ENCODE measurements at places on chromosomes 5 and 9. TPM values are rescaled to one million over a fixed set of nuclear protein-coding genes. Genes with fewer than 3 reads are reported as not detected.

Gene RETREG1
- 19.5 TPM for total RNA-seq

Gene MARCHF11
- not detected for total RNA-seq

Gene FOXD4L3
- total RNA-seq, result 0.21 TPM

Gene MED27
- total RNA-seq, result 9.8 TPM

Gene CARD19
- total RNA-seq, result 31.1 TPM

Gene ANKRD18A
- 6.7 TPM for total RNA-seq

Gene PALM2AKAP2
- 37.7 TPM for total RNA-seq

Gene PCDHGB1
- 8.4 TPM for total RNA-seq

Gene ITGA2
- 22.3 TPM for total RNA-seq

- no peaks in the 10 kb centered on the region for H3K4me1 ChIP-seq
- H3K4me3 ChIP-seq, result no peak overlapping the region
- no peak for DNase-seq
Measured at GRCh38 chr5:9020996-9021395, 524.9 kb downstream of the SEMA5A start.

- no peaks in the 10 kb centered on the region for H3K36me3 ChIP-seq
- DNase-seq, result no peak
- no peak overlapping the region for H3K27ac ChIP-seq
- H3K4me1 ChIP-seq, result peaks cover 32% of the 10 kb centered on the region
- H3K4me3 ChIP-seq, result no peak overlapping the region
- no peaks in the 10 kb centered on the region for H3K27me3 ChIP-seq
Measured at GRCh38 chr5:33282696-33283095, 158.1 kb upstream of the TARS1 start.

DNA sequence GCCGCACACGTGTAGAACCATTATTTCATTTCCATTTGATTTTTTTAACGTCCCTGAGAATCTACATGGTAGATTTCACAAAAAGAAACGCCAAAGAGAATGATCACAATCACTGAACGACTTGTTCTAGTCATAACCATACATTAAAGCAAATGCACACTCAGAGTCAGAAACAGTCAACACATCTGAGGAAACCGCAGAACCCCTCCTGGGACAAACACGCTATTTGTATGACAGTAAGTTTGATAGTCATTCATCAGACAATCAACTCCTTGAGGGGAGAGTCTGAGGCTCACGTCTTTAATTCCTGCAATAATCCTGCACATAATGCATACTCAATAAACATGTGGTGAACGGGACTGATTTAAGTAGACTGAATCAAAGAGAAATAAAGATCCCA, 129.2 kb downstream of the MED27 start:
- H3K4me3 ChIP-seq, result no peak overlapping the region
- no peak for DNase-seq
- no peak overlapping the region for H3K27ac ChIP-seq

DNA sequence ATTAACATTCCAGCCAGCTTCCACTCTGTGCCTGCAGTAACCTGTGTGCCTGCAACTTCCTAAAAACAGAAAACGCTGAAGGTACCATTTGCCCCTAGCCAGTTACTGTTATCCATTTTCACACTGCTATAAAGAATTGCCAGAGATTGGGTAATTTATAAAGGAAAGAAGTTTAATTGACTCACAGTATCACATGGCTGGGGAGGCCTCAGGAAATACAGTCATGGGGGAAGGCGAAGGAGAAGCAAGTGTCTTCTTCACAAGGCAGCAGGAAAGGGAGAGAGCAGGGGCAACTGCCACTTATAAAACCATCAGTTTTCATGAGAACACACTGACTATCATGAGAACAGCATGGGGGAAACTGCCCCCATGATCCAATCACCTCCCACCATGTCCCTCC, 31.2 kb downstream of the PTCD2 start:
- no peak overlapping the region for H3K4me3 ChIP-seq
- no peak for DNase-seq
- no peaks in the 10 kb centered on the region for H3K4me1 ChIP-seq
- H3K36me3 ChIP-seq, result peaks cover under 1% of the 10 kb centered on the region
- no peak overlapping the region for H3K27ac ChIP-seq

- no peaks in the 10 kb centered on the region for H3K36me3 ChIP-seq
- no peak for DNase-seq
- no peaks in the 10 kb centered on the region for H3K4me1 ChIP-seq
Measured at GRCh38 chr9:78695519-78695918, 398.6 kb downstream of the PSAT1 start.

DNA sequence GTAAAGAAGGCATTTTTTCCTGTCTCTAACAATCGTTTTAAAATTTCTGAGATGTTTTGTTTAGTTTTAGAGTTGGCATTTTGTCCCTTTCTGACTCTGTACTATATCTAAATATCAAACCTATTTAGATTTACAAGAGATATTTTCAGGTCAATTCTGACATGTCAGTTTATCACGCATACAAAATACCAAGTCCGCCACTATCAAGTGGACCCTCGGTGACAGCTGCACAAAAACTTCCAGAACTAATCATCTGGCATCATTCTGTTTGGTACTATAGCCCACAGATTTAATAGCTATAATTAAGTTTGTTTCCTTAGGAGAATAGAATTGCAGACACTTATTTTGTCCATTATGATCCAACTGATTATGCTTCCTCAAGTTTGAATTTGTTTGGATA, 1278.2 kb downstream of the CDH12 start:
- H3K4me1 ChIP-seq, result no peaks in the 10 kb centered on the region
- no peak for DNase-seq
- H3K36me3 ChIP-seq, result no peaks in the 10 kb centered on the region
- H3K27me3 ChIP-seq, result no peaks in the 10 kb centered on the region
- H3K4me3 ChIP-seq, result no peak overlapping the region

DNA sequence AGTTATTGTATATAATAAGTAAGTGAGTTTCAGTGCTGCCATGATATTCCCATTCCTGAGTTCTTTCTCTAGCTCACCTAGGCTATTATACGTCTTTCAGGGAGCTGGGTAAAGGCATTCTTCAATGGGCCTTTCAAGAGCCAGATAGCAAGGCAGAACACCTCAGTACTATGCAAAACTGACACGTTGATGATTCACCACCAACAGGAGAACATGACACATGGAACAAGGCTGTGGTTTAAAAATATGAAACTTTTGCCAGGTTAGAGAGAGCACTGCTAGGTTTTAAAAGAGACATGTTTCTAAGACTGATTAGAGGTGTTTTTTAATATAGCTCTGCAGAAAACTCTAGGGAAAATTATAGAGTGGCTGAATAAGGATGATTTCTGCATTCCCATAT, 95.9 kb downstream of the UGCG start:
- no peak overlapping the region for H3K4me3 ChIP-seq
- peaks cover 6% of the 10 kb centered on the region for H3K4me1 ChIP-seq
- no peak overlapping the region for H3K27ac ChIP-seq
- DNase-seq, result no peak
- no peaks in the 10 kb centered on the region for H3K36me3 ChIP-seq

- no peak overlapping the region for H3K4me3 ChIP-seq
- no peak for DNase-seq
- no peaks in the 10 kb centered on the region for H3K36me3 ChIP-seq
- H3K27me3 ChIP-seq, result no peaks in the 10 kb centered on the region
- H3K4me1 ChIP-seq, result no peaks in the 10 kb centered on the region
Measured at GRCh38 chr5:11525020-11525419, 379.2 kb downstream of the CTNND2 start.

DNA sequence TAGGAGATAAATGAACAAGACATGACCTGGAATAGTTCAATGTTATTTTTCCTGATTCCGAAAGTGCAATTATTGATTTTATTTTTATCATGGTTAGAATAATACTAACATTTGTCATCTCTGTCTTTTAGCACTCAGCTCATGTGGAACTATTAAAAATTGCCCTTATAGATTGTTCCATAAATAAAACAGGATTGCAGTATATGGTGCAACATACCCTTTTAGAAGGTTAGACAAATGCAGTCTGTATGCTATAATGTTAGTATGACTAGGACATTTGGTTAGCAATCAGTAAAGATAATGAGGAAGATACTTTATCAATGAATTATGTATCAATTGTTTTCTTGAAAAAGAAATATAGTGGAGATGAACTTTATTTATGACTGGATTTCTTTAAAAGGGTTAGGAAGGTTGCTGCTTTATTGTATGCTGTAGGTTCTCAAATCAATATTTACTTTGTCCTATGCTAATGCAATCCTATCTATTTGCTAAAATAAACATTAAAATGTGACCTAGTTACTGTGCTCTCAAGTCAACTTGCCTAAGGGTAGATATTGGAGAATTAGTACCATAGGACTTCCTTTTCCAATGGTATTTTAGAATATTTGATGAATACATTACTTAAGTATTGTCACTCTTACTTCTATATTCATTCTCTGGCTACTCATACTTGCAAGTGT, 348.9 kb upstream of the ISL1 start:
- no peaks in the 10 kb centered on the region for H3K27me3 ChIP-seq
- no peaks in the 10 kb centered on the region for H3K4me1 ChIP-seq
- DNase-seq, result no peak
- no peak overlapping the region for H3K27ac ChIP-seq

GRCh38 chr5:142426129-142427014, 101.6 kb upstream of the SPRY4 start:
- peak overlapping the region; percentile 54 for H3K27ac ChIP-seq
- no peaks in the 10 kb centered on the region for H3K36me3 ChIP-seq
- no peak for DNase-seq
- H3K4me1 ChIP-seq, result peaks cover 6% of the 10 kb centered on the region
- H3K27me3 ChIP-seq, result no peaks in the 10 kb centered on the region

DNA sequence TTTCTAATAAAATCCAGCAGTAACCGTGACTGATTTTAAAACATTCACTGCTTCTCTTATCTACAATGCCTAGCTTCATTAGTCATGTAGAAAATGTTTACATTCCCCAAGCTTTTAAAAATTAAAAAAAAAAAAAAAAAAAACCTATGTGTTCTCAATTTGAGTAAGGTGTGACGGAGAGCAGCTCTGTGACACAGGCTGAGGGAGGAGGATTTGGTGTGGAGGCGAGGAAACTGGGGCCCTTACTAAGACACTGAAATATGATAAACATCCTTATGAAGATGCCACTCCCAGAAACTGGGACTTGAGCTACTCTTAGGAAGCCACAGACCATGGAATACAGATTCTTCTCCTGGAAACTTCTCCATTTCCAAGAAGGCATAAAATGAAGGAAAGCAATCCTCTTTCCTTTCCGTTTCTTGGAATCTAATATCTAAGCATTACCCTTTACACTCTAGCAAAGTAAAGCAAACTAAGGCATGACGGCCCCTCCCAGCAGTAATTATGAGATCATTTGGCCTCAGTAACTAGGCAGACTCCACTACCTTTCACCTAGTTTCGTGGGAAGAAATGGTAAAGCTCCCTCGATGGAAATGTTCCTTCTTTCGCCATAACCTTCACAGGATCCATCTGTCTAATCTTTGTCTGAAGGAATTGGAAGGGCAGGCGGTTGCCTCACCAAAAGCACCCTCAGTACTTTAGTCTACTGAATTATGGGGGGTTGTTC, 23.5 kb downstream of the GRAMD2B start:
- no peaks in the 10 kb centered on the region for H3K27me3 ChIP-seq
- peaks cover 2% of the 10 kb centered on the region for H3K36me3 ChIP-seq
- no peak overlapping the region for H3K4me3 ChIP-seq
- no peak overlapping the region for H3K27ac ChIP-seq
- no peaks in the 10 kb centered on the region for H3K4me1 ChIP-seq

DNA sequence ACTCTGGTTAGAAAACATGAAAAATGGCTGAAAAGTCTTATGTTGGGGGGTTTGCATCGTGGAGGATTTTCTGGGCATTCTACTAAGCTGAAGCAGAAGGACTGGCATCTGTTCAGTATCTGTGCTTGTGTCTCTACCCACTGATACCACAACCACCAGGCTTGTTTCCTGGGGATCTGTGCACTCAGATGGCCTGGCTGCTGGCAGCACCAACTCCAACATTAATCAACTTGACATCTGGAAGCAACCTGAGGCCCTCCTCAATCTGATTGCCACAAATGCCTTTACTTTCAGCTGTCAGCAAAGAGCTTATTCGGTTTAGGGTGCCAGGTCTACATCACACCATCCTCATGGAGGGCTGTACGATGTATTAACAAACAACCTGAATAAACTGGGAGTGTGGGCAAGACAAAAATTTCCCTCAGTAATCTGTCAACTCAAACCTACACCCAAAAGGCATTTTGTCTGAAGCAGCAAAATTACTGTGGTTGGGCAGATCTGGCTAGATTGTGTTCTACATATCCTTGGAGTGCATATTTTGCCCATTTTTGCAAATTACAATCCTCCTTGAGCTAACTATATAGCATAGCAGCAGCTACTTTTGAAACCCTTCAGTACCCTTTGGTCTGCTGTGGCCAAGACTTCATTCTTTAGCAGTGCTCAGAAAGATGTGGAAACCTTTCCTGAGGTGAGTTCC, 74.6 kb downstream of the FOXD1 start:
- H3K27ac ChIP-seq, result no peak overlapping the region
- no peak for DNase-seq
- H3K27me3 ChIP-seq, result peaks cover 71% of the 10 kb centered on the region
- no peaks in the 10 kb centered on the region for H3K36me3 ChIP-seq
- H3K4me1 ChIP-seq, result no peaks in the 10 kb centered on the region

DNA sequence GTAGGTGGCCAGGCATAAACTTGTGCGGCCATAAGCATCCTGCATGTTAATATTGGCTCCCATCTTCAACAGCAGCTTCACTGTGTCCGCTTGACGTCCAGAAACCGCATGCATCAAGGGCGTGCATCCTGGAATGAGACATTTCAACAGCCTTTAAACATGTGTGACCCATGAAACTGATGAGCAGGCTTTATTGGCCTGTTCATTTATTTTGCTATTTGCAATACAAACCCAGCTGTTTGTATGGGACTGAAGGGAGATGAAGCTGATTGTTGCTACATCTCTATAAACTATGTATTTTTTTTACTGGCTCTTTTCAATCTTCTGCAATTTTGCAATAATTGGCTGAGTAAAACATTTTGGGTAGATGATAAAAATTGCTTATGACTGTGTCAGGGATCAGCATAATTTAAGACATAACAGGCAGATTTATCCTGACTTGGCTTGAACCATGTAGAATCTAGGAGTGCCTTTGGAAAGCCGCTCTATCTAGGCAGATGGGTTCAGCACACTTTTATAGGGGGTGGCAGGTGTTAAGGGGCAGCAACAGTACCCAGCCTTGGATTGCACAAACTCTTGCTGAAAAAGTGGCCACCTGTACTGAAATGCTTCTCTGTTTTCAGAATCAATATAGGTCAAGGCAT, 56.9 kb downstream of the ANKRD55 start:
- H3K27ac ChIP-seq, result no peak overlapping the region
- H3K4me3 ChIP-seq, result no peak overlapping the region
- H3K27me3 ChIP-seq, result no peaks in the 10 kb centered on the region
- no peaks in the 10 kb centered on the region for H3K36me3 ChIP-seq

DNA sequence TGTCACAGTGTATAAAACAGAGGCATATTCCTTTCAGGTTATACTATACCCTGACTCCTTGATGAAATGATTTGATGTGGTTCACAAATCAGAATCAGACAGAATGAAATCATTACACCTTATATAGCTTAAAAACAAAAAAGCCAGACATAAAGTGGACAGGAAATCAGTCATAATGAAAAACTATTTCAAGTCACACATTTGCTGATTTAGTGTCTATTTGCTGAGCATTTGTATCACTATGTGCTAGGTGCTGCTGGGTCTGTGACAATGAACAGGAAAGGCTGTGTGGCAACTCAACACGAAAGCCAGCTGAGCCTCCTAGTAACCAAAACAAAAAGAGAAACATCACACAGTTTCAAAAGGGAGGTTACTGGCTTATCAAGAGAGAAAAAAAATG, 194.0 kb downstream of the EFNA5 start:
- DNase-seq, result no peak
- H3K27ac ChIP-seq, result no peak overlapping the region
- no peaks in the 10 kb centered on the region for H3K27me3 ChIP-seq

- H3K4me3 ChIP-seq, result no peak overlapping the region
- no peak overlapping the region for H3K27ac ChIP-seq
- no peak for DNase-seq
- H3K36me3 ChIP-seq, result no peaks in the 10 kb centered on the region
- no peaks in the 10 kb centered on the region for H3K27me3 ChIP-seq
- H3K4me1 ChIP-seq, result no peaks in the 10 kb centered on the region
Measured at GRCh38 chr5:153900703-153901395, 137.9 kb downstream of the FAM114A2 start.
